ENCODE measurements at places on chromosomes 6 and 20.

DNA sequence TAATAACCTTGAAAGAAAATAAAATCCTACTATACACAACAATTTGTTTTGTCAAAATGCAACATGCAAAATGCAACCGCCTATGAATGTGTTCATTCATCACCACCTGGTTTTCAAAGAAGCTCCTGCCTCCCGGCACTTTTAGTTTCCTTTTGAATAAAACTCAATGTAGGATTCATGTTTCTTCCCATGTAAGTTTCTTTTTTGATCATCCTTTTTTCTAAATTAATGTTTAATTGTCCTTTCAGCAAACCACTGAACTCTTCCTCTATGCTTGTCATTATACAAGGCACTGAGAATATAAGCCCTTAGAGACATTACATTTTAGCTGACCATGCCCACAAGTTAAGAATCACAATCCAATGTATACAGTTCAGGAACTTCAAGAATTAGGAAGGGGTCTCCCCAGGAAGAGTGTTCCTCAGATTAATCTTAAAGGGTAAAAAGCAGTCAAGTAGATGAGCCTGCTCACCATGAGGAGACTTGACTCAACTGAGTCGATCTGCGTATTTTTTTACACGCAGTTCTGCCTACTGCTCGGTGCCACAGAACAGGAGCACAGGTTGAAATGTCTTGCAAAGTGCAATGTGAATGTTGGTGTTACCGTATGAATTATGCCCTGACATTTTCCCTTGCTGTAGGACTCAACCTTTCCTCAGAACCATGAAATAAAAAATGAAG is 7.2 kb upstream of the THEMIS start:
- DNase-seq, result no peak

- DNase-seq, result peak; percentile 42
Observed at GRCh38 chr6:112298021-112298745, 43.8 kb upstream of the LAMA4 start.

- no peak for DNase-seq
Observed at GRCh38 chr6:134307870-134308269, 10.0 kb downstream of the SGK1 start.

GRCh38 chr20:37534401-37535157 is 6.9 kb upstream of the BLCAP start:
- peak; percentile 57 for DNase-seq

DNA sequence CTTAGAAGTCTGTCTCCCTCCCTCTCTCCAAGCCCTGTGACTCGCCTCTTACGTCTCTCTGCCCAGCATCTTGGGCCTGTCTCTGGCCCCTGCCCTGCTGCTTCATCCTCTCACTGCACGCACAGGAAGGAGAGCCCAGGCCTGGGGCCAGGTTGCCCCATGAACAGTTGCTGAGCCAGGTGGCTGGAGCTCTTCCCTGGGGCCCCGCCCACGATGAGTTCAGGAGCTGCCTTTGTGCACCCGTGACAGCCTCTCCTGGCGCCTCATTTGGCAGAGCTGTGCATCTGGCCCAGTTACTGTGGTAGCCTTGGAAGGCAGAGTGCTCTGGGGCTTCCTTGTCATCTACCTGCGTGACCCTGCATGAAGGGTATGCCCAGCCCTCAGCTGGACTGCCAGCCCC is 44.5 kb downstream of the SLC52A3 start:
- no peak for DNase-seq
